ENCODE measurements at places on chromosomes 16 and 17.
A peak's percentile ranks its signal among the peaks of the same experiment; 100 is the strongest.

DNA sequence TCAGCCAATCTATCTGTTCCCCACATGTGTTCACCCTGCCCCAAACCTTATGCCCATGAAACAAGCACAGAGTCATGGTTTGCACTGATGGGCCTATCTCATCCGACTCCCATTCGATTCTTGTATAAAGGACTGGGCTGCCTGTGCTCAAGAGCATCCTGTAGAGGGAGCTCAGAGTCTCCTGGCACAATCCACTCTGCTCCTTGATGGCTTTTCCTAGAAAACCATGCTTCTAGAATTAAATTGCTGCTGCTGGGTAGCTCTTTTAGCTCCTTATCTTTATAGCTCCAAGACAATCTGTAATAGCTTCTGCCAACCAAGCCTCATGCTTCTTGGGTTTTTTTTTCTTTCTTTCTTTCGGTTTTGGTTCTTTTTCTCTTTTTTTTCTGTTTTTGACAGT, 9.7 kb downstream of the ZNF19 start:
- no peak for DNase-seq

DNA sequence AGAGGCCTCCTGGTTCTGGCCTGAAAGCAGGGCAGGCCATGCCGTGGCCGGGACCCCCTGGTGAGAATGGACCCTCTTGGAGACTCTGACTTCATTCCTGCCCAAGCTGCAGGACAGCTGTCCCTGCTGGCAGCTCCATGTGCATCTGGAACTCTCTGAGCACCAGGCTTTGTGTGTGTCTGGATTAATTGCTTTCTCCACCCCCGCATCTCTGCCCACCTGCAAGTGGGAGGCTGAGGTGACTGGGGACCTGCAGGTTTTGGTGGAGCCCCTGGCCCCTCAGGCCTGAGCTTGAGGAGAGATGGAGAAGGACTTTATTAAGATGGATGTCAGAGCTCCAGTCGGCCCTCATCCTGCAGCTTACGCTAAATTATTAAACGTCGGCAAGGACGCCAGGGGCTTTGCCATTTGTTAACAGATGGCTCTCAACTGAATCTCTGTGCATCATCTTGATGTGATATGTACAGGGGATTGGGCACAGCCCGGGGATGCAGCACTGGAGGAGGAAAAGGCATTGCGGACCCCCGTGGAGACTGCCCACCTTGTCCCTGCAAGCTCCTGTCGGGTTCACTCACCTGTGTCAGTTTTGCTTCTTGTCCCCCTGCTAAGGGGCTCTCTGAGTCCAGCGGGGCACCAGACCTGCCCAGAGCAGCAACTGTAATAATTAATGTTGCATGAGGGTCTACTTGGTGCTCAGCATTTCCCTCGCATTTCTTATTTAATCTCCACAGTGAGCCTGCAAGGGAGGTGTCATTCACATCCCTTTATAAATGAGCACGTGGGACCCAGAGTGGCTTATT, 154.1 kb upstream of the RPL38 start:
- no peak for DNase-seq

DNA sequence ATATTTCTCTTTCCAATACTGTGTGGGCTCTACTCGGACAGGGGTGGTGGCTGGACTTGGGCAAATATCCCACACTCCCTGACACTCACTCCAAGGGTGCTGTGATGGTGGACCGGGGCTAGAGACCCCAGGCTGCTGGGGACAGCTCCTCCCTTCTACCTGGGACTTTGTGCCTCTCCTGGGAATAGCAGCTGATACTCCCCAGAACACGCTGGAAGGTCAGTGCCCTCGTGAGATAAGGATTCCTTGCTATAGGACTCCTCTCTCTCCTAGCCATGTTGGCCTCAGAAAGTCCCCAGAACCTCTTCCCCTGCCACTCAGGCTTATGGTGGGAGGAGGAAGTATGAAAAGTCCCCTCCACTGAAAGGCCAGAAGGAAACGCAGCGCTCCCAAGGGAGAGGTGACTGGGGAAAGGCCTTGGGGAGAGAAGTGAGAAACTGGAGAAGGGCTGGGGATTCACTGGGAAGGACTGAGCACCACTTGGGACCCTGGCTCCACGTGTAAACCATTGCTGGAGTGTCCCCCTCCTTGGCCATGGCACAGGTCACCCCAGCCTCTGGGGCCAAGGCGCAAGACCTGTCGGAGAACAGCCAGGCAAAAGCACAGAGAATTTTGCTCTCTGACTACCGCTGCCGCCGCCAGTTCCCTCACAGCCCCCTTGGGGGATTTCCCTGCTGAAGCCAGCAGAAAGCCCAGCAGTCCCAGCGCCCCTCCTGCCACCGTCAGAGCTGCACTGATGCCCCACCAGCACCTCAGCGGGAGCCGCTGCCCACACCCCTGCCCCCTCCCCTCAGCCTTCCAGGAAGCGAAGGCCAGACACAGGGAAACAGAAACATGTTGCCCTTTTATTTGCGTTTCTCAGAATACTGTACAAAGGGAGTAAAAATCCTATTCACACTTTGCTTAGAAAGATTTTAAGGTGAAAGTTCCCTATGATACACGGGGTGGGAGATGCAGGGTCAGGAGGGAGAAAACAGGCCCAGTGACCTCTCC, 2.1 kb upstream of the GSDMB start:
- DNase-seq = peak; percentile 48

DNA sequence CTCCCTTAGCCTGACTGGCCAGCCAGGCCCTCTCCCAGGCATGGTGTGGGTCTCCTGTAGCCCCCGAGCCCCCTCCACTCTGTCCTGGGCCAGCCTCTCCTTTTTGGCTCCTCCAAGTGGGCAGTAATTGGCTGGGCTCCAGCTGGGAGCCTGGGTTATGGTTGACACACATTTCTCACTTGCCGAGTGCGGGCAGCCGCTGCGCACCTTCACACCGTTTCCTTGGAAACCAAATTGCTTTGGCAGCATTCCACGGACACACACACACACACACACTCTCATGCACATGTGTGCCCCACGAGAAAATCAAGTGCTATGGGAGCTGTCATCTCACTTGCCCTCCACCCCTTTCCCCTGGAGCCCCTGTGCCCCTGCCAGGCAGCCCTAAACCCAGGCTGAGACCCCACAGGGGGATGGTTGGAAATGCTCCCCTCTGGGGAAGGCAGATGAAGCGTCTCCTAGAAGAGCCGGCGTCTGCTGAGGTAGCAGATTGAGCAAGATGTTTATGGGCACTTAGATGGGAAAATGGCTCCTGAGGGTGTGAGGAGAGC, 402.7 kb upstream of the TNRC6C start:
- DNase-seq = no peak

GRCh38 chr17:22251498-22251897, 559.2 kb downstream of the KCNJ18 start:
- peak; percentile 71 for DNase-seq

All from activated CD4-positive, alpha-beta T cell treated with anti-CD3 and anti-CD28 coated beads, Interleukin-2, Interleukin-4, amounts not matched to agents 100 ng/mL and 50 ng/mL, durations not matched to agents 16 hours and 8 hours (primary cell).